ENCODE measurements at places on chromosomes 2 and 18. TPM values are rescaled to one million over a fixed set of nuclear protein-coding genes. Genes with fewer than 3 reads are reported as not detected.

LHCGR gene
- total RNA-seq: not detected

ST8SIA5 gene
- total RNA-seq: not detected

DNA sequence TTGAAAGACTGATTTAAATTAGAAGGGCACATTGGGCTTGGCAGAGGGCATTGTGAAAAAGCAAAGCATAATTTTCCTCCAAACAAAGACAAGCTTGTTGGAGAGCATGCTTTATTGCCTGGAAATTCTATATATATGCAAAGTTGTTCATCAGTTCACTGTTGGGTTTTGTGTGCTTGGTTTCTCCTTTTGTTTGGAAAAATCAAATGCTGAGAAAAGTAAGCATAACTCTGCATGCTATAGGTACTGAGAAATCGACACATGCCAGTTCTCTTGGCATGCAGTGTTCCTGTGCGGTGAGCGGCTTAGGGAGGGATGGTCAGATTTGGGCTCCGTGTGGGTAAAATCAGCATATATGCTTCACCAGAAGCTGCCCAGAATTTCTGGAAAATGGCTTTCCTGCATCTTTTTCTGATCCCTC, 161.0 kb downstream of the RAPGEF4 start:
- H3K4me3 ChIP-seq: no peak overlapping the region

GRCh38 chr18:76435316-76435989, 59.6 kb downstream of the ZNF516 start:
- H3K4me1 ChIP-seq: no peaks in the 10 kb centered on the region
- no peak for DNase-seq
- no peaks in the 10 kb centered on the region for H3K27me3 ChIP-seq
- H3K36me3 ChIP-seq: no peaks in the 10 kb centered on the region
- H3K4me3 ChIP-seq: no peak overlapping the region

GRCh38 chr2:185221-185620, 78.6 kb downstream of the SH3YL1 start:
- H3K27me3 ChIP-seq: no peaks in the 10 kb centered on the region
- DNase-seq: no peak
- H3K4me1 ChIP-seq: no peaks in the 10 kb centered on the region

DNA sequence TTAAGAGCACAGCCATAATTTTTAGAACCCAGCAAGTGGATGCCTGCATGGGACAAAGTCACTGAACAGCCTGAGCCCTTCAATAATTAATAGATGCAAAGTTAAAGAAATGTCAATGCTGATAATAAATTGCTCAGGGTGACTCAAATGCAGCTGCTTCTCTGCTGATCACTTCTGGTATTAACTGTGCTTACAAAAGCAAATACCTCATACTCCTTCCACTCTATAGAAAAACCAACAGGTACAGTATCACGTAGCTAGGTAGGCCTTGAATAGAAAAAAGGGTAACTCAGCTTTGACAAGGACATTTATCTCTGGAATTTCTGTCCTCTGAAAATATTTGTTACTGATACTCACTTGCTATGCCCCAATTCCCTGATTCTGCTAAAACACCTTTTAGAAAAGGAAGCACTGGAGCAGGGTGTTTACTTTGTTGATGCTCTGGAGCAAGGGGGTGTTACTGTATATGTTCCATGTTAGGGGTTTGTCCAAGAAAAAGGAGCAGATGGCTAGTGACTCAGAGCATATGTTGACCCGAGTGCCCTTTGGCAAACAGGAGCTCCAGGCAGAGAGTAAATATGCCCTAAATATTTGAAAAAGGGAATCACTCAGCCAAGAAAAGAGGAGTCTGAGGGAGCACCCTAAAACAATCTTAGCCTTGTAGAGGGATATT, 59.1 kb upstream of the RTN4 start:
- H3K4me1 ChIP-seq: peaks cover 17% of the 10 kb centered on the region
- H3K4me3 ChIP-seq: no peak overlapping the region

DNA sequence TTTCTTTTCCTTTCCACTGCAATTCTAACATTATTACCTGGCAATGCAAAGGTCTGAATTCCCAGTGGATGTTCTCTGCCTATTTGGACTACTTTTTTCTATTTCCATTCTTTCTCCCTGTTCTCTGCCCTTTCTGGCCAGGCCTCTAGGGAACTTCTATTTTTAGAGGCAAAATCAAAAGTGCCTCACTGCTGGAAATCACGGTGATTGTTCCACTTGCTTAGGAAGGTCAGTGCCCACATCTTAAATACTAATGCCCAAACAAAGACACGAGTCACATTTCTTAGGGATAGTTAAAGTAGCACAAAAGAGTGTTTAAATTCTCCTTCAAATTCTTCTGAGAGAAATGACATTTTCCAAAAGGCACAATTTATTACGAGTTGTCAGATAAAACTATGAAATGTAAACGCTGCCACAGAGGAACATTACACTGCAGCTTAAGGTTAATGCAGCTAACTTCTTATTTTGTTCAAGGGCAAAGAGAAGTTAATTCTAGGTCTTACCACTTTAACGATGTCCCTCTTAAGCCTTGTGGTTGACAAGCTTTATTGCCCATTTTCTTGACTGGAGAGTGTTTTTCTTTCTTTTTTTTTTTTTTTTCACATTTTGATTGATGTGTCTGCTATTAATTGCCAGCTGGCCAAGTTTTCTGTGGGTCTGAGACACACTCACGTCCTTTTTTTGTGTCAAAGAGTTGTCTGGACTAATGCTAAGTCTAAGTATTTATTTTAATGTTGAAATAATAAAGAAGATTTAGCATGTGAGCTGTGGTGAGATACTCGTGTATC, 34.7 kb downstream of the ST6GAL2 start:
- H3K4me3 ChIP-seq: no peak overlapping the region
- no peaks in the 10 kb centered on the region for H3K36me3 ChIP-seq
- peaks cover 3% of the 10 kb centered on the region for H3K4me1 ChIP-seq
- peak overlapping the region; percentile 10 for H3K27ac ChIP-seq

ANKRD36C gene
- 38.6 TPM for total RNA-seq

LOXL3 gene
- total RNA-seq: 1.8 TPM

TBR1 gene
- total RNA-seq: not detected

GRCh38 chr2:24048769-24049484, 614 bp upstream of the FKBP1B start:
- peak overlapping the region; percentile 64 for H3K27ac ChIP-seq
- peak overlapping the region; percentile 76 for H3K4me3 ChIP-seq
- no peak for DNase-seq
- peaks cover 9% of the 10 kb centered on the region for H3K4me1 ChIP-seq
- no peaks in the 10 kb centered on the region for H3K36me3 ChIP-seq
- peaks cover 13% of the 10 kb centered on the region for H3K27me3 ChIP-seq

DNA sequence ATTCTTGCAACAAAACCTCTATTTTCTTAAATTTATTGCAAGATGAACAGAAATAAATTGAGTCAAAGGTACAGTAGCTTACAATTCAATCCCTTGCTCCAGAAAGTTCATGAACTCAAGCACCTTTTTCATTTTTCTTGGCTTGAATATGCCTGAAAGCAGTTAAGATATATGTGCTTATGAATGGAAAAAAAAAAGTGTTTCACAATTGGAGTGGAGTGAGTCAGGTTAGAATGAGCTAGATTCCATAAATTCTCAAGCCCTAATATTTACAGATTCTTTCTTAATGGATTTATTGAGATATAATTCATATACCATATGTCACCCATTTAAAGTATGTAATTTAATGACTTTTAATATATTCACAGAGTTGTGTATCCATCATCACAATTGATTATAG, 39.6 kb upstream of the NEMP2 start:
- H3K27ac ChIP-seq: no peak overlapping the region
- H3K4me1 ChIP-seq: peaks cover 27% of the 10 kb centered on the region
- no peaks in the 10 kb centered on the region for H3K36me3 ChIP-seq
- H3K4me3 ChIP-seq: no peak overlapping the region
- DNase-seq: no peak
- no peaks in the 10 kb centered on the region for H3K27me3 ChIP-seq

- peaks cover 17% of the 10 kb centered on the region for H3K4me1 ChIP-seq
- peak overlapping the region; percentile 69 for H3K27ac ChIP-seq
- H3K27me3 ChIP-seq: no peaks in the 10 kb centered on the region
- no peaks in the 10 kb centered on the region for H3K36me3 ChIP-seq
- peak; percentile 22 for DNase-seq
These were observed 63.7 kb downstream of the BABAM2 start for GRCh38 chr2:27954221-27954673.

C18orf54 gene
- 5.1 TPM for total RNA-seq

SATB2 gene
- total RNA-seq: 294 TPM

CFAP65 gene
- total RNA-seq: 0.64 TPM

PROKR1 gene
- total RNA-seq: 2.2 TPM

GRCh38 chr18:49788327-49788898, 24.9 kb downstream of the ACAA2 start:
- no peak for DNase-seq
- no peaks in the 10 kb centered on the region for H3K4me1 ChIP-seq
- no peaks in the 10 kb centered on the region for H3K36me3 ChIP-seq
- H3K27me3 ChIP-seq: no peaks in the 10 kb centered on the region
- H3K27ac ChIP-seq: peak overlapping the region; percentile 13
- no peak overlapping the region for H3K4me3 ChIP-seq

- H3K27ac ChIP-seq: no peak overlapping the region
- no peaks in the 10 kb centered on the region for H3K36me3 ChIP-seq
- H3K4me1 ChIP-seq: no peaks in the 10 kb centered on the region
- no peak overlapping the region for H3K4me3 ChIP-seq
These were observed 434.5 kb upstream of the RAB12 start for GRCh38 chr18:8174771-8175170.

NMUR1 gene
- total RNA-seq: 0.32 TPM

GRCh38 chr2:37564356-37564755, 107.1 kb downstream of the CDC42EP3 start:
- no peak overlapping the region for H3K4me3 ChIP-seq
- H3K27me3 ChIP-seq: no peaks in the 10 kb centered on the region
- no peak overlapping the region for H3K27ac ChIP-seq
- H3K4me1 ChIP-seq: peaks cover 9% of the 10 kb centered on the region

DNA sequence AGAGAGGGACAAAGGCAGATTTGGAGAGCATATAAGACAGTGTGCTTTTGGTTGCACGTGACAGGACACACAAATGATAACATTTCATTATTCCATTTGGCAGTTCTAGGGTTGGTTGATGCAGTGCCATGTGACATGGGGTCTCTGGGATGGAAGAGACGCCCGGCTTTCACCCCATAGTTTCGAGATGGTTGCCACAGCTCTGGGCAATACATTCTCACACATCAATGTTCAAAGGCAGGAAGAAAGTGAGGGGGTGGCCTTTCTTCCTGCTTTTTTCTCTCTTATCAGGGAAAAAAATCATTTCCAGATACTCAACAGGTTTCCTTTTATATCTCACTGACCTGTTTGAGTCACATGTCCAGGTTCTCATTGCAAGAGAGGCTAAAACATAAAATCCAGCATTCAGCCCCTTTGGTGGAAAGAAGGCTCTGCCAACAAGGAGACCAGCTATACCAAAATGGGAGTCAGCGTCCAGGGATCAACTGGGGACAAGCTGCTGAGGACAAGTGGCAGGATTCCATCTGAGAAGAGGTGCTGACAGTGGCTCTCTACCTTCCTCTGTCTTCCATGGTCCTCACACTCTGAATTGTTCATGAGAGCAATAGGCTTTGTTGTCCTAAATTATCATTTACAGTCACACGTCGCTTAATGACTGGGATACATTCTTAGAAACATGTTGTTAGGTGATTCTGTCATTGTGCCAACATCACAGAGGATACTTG, 29.1 kb upstream of the ANKRD44 start:
- H3K4me3 ChIP-seq: no peak overlapping the region
- no peaks in the 10 kb centered on the region for H3K27me3 ChIP-seq
- no peak for DNase-seq
- no peaks in the 10 kb centered on the region for H3K36me3 ChIP-seq

PLGLB2 gene
- 6.2 TPM for total RNA-seq

GRCh38 chr2:235227590-235227989, 266.3 kb upstream of the AGAP1 start:
- H3K27ac ChIP-seq: no peak overlapping the region
- DNase-seq: no peak
- no peaks in the 10 kb centered on the region for H3K27me3 ChIP-seq
- H3K4me3 ChIP-seq: no peak overlapping the region

- H3K27ac ChIP-seq: no peak overlapping the region
- H3K36me3 ChIP-seq: no peaks in the 10 kb centered on the region
- no peaks in the 10 kb centered on the region for H3K27me3 ChIP-seq
- H3K4me3 ChIP-seq: no peak overlapping the region
- DNase-seq: no peak
These were observed 566.0 kb downstream of the STK39 start for GRCh38 chr2:167681234-167682015.

KLF11 gene
- 17.0 TPM for total RNA-seq

SERPINB13 gene
- total RNA-seq: not detected

DNA sequence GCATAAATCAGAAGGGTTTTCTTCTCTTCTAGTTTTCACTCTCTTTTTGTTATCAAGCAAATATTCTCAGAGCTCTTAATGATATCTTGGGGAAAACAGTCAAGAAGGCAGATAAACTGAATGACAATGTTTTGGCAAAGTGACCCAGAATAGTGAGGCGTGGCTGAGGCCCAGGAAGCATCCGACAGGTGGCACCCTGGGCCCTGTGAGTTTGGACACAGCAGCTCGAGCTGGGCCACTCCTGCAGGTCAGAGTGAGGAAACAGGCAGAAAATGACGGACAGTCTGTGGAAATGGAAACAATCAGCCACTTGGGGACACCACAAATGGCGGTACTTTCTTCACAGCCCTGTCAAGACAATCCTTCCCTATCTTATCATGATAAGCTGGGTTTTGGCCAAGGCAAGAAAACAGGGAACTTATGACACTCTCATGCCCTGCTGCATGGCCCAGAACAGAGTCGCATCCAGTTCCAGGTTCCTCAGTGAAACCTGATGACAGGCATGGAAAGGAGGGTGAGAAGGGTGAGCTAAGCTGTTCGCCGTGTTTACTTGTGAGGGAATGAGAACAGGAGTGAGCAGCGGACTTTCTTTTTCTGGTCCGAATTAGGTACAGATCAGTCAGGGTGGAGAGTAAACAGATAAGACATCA, 32.1 kb downstream of the MRPL44 start:
- no peaks in the 10 kb centered on the region for H3K4me1 ChIP-seq
- H3K36me3 ChIP-seq: no peaks in the 10 kb centered on the region
- DNase-seq: peak; percentile 50
- no peak overlapping the region for H3K27ac ChIP-seq

Measured in transverse colon (tissue), 4 donors.